Naive thymus-derived CD8-positive, alpha-beta T cell (primary cell): ENCODE measurements at places on chromosomes 7 and 10.

DNA sequence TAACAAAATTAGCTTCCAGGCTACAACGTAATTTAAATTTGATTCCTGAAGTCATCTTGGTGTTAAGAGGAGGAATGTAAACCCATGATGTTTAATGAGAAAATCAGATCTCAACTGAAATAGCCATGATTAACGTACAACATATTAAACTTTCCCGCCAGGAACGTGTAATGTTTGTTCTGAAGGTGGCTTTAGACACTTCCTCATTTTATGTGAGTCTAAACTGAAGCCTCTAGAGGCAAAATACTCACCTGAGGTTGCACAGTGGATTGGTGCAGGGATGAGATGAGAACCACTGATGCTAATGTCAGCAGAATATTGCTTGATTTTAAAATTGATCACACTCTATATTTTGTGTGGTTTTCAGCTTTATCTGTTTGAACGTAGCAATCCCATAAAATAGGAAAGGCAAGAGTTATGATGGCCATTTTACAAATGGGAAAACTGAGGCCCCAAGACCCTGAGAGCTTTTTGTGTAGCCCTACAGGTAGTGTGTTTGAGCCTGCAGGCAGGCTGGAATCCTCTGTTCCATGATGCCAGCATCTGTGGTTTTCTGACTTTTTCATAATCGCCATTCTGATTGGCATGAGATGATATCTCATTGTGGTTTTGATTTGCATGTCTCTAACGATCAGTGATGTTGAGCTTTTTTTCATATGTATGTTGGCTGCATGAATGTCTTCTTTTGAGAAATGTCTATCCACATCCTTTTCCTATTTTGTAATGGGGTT lies 243.7 kb upstream of the BMPER start:
- DNase-seq = no peak

DNA sequence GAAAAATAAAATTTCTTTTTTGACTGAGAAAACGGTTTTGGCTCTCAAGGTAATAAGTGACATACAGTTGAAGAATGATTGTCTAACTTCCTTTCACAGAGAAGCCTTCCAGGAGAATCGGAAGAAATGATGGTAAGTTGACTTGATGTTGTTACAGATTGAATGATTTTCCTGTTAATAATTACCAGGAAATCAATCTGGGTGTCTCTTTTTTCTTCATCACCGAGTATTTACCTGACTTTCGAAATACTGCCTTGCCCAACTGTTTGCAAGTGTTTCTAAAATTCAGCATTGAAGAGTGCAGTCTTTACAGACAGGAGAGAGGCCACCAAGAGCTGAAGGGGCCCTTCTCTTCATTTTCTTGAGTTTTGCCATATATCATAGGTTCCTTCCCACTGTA lies 4.0 kb downstream of the ITIH2 start:
- DNase-seq = no peak

GRCh38 chr10:103905441-103905840 lies 12.5 kb downstream of the STN1 start:
- DNase-seq = no peak

- DNase-seq = no peak
Measured at GRCh38 chr10:4033341-4033896, 248.4 kb upstream of the KLF6 start.

GRCh38 chr10:24382045-24382444 lies 173.1 kb downstream of the KIAA1217 start:
- DNase-seq = no peak

GRCh38 chr10:34206078-34206934 lies 608.8 kb downstream of the PARD3 start:
- DNase-seq = no peak

DNA sequence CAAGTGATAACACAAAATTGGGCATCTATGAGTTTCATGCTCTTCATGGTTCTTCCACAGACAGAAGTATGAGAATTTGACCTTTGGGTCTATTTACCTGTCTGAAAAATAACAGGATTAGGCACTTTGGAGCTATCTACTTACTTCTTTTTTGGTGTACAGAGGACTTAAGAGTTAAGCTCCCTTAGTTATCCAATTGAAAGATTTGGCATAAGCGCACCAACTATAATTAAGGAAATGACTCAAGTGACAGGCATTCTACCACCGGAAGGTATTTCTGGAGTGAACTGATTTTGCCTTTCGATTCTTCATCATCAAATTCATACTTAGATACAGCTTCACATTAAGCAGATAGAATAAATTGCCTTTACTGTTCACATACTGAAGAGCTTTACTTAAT lies 43.9 kb downstream of the IFIT5 start:
- DNase-seq = no peak

DNA sequence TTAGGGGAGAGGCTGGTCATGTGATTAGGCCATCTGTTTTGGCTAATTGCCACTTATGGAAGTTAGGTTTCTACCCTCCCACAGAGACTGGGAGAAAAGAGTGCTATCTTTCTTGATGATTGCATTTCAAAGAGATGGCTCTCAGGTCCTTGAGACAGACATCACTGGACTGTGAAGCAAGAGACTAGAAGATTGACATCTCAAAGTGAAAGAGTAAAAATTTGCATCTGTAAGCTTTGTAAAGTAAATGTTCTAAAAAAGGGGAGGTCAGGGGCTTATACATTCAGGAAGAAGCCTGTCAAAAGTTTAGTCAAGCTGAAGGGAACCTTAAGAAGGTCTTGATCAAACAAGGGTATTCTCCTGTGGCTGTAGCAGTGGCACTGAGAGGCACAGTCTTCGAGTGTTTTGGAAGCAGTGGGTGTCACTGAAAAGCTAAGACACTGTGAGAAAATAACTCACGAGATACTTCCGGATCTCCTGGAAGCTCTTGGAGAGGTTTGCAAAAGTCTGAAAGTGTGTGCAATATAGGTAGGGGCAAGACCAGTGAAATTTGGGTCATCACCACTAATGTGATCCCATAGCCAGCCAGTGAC lies 342.1 kb downstream of the PHF14 start:
- no peak for DNase-seq

- no peak for DNase-seq
Measured at GRCh38 chr10:103884681-103885139, 29.3 kb upstream of the SH3PXD2A start.

- DNase-seq = no peak
Measured at GRCh38 chr7:5479941-5480517, 56.4 kb upstream of the TNRC18 start.

DNA sequence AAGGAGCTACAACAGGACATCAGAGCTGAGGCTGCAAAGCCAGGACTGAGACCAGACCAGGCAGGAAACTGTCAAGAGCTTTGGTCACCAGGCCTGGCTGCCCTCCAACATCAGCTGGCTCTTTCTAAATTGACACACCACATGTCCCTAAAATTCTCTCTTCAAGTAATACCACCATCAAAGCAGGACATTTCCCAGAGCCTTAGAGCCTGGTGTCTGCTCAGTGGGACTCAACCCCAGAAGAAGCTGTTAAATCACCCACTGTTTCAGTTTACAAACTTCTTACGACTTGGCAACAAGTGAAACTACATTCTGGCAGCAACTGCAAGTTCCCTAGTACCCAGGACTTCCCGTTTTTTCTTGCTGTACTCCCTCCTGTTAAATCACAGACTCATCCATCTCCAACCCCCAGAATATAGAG lies 3.8 kb upstream of the IL6 start:
- no peak for DNase-seq

DNA sequence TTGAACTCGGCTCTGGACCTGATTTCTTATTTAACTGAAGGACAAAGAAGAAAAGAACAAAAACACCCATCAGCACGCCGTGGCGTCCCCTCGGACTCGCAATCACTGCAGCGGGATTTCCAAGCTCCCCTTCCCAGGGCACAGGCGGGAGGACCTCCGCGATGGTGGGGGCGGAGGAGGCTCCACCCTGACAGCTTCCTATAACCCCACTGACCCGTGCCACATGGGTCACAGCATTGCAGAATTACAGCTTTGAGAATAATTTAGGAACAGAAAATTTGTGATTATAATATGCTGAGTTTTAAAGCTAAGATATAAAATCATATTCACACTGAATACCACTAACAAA lies 129.7 kb upstream of the SEC61G start:
- DNase-seq = no peak

- DNase-seq = peak; percentile 33
Measured at GRCh38 chr10:72834183-72834825, 59.2 kb upstream of the OIT3 start.

GRCh38 chr10:105973902-105974301 lies 1190.6 kb downstream of the SORCS1 start:
- DNase-seq = no peak

DNA sequence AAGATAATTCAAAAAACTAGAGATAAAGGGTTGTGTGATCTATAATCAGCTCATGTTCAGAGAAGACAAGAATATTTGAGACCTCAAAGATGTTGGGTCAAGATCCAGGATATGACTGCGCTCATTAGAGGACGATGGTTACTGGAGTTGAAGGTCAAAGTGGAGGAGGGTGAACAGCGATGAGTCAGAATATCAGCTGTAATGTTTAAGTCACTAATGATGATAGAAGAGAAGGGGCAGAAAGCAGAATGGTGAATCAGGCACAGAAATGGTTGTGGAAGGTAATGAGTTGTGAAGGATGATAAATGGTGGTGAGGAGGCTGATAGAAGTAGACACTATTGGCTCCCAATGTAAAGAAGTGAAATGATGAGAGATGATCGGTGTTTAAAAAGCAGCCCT lies 540.3 kb downstream of the INHBA start:
- no peak for DNase-seq

- no peak for DNase-seq
Measured at GRCh38 chr10:110118891-110119621, 88.3 kb upstream of the MXI1 start.
